H4 (cell line): ENCODE measurements at places on chromosomes 4 and X. TPM values are rescaled to one million over a fixed set of nuclear protein-coding genes. Genes with fewer than 3 reads are reported as not detected.

GRCh38 chrX:136768469-136769084 is 12.2 kb downstream of the ARHGEF6 start:
- DNase-seq = peak; percentile 94

The UCHL1 gene
- total RNA-seq = 3,870 and 4,075 TPM in 2 replicates

The CCNG2 gene
- total RNA-seq = 21.3 and 23.0 TPM in 2 replicates

The RPA4 gene
- not detected in 2 replicates for total RNA-seq

The BGN gene
- not detected in 2 replicates for total RNA-seq

DNA sequence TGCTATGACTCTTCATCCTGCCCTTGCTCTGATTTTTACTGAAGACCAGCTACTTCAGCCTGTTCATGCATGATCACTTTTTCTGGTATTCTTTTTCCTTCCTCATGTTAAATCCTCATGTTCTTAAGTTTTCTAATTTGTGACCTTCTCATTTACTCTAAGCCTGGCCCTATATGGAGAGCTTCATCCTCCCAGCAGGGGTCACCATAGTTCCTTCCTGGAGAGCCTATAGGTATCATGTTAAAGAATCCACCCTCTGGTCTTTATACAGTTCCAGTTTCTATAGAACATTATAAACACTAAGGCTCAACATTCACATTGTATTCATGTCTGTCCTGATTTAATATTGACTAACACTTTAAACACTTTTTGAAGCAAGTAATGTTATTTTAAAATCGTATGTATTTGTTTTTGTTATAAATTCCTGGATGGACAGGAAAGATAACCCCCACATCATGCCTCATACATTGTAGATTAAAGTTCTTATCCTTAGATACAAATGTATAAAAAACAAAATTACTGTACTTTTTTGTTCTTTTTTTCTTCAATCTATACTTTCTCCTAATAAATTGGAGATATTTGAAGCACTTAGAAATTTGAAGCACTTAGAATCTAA is 53.8 kb upstream of the OTUD4 start:
- DNase-seq = peak; percentile 41

The METTL14 gene
- 8.6 and 38.1 TPM in 2 replicates for total RNA-seq

GRCh38 chr4:176636292-176636691 is 156.4 kb downstream of the VEGFC start:
- no peak for DNase-seq
